ENCODE measurements at places on chromosomes 2 and 18.

DNA sequence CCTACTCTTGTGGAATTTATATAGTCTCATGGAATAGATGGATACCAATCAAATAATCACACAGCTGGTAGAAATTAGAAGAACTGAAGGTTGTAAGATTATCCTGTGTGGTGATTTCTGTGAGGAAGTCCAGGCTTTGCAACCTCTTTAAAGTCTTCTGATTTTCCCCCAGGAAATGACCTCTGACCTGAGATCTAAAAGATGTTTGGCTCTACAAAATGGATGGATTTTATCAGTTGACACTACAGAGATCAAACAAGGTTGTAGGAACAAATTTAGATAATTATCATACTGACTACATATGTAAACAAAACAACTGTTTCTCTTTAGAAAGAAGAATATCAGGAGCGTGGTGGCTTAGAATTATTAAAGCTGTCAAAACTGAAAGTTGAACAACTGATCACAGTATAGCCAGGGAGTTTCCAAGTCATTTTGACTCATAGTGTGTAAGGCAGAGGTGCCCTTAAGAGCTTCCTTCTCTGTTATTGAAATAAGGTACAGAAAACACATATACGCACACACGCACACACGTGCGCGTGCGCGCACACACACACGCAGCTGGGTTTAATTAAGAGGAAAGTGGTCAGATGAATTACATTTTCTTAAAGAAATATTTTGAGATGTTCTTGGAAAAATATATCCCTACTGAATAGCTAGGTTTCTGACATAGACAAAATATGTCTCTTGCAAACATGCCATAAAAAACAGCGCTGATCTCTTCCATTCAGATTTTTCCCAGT is 35.5 kb upstream of the PELI1 start:
- DNase-seq = no peak

DNA sequence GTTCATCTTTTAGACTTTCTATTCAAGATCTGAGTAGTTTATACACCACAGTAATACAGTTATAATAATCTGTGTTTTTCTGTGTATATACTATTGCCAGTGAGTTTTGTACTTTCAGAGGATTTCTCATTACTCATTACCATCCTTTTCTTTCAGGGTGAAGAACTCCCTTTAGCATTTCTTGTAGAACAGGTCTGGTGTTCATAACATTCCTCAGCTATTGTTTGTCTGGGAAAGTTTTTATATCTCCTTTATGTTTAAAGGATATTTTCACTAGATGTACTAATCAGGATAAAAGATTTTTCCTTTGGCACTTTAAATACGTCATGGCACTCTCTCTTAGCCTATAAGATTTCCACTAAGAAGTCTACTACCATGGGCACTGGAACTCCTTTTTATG is 705.5 kb downstream of the SLC4A3 start:
- no peak for DNase-seq

DNA sequence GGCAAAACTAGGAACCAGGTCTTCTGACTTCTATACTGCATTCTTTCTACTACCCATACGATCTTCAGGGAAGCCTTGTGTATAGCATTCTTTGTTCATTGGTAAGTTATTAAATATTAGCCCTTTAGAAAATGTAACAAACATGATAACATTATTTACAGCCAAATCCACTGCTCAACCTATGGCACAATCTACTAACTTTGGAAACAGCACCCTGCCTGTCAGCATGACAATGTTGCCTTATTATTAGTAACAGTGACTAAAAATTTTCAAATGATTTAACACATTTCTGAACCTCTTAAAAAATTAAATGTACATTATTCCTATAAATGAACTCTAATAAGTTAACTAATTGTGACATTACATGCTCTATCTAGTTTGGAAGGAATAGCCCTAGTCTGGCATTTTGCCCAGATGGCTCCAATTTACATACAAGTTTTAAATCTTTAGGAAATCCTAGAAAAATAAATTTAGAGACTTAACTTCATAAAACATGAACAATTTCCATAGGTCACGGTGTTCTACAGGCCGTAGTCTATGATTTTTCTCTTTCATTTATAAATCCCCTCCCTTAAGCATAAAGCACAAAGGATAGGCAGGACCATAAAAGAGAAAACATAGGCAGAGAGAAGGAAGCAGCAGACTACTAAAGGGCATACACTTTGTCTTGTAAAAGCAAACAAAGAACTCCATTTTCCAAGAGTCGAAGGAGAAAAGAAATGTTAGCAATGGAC is 33.7 kb downstream of the YES1 start:
- no peak for DNase-seq

GRCh38 chr2:140658760-140659692 is 1471.8 kb downstream of the LRP1B start:
- DNase-seq = no peak

GRCh38 chr2:70994009-70994698 is 519 bp downstream of the TEX261 start:
- peak; percentile 74 for DNase-seq

- DNase-seq = no peak
Measured at GRCh38 chr2:128637481-128638155, 318.9 kb upstream of the HS6ST1 start.

DNA sequence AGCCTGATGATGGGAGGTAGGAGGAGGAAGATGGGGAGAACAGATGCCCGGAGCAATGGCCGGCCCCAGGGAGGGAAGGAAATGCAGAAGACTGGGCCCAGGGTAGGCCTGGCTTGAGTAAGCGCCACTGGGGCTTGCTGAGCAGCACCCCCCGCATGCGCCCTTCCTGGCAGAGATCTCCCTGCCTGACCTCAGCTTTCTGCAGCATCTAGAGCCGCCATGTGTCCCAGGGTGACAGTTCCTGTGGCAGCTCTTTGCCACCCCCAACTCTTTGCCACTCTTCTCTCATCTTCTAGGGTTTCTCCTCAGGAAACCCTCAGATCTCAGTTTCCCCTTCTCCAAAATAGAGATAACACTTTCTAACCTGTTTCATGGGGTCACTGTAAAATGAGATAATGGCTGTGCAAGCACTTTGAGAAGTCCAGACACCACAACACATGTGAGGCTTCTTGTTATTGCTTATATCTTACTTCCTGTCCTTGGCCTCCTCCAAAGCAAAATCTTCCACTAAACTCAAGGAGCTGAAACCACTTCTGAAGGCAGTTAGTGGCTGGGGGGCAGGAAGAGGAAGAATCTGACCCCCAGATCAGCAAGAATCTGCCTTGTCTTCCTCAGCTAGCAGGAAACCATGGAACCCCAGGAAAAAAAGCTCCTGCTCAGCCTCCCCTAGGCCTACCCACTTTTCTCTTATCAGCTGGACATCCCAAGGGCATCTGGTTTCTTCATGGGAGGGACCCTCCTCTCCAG is 64.9 kb downstream of the EPAS1 start:
- no peak for DNase-seq

DNA sequence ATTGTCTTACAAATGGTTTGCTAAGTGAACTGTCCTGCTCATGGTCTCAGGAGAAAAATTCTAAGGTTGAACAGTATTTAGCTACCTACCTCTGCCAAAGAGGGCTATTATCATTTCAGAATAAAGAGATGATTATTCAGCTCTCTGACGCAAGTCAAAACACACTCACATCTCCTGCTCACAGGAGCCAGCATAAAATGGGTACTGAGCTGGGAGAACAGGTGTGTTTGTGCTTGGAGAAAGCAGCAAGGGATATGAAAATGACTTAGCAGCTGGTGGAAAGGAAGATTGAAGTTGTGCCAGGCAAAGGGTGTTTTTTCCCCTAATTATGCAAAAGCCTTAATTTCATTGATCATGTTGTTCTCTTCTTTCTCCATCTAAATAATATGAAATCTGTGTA is 47.3 kb upstream of the TANK start:
- no peak for DNase-seq

DNA sequence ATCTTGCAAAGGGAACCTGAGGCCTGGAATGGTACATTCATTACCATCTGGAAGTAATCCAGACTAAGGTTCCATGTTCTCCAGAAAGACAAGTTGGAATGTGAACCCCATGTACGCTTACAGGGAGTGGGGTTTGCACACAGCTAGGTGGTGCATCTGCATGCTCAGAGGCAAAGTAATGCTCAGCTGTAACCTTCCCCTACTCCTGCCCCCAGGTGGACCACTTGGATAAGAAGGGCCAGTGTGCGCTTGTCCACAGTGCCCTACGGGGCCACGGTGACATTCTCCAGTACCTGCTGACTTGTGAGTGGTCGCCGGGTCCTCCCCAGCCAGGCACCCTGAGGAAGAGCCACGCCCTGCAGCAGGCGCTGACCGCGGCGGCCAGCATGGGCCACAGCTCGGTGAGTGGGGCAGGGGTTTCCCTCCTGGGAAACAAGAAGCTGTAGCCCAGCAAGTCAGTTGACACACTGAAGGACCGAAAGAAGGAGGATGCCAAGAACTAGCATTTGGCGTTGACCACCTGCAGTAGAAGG is 90.0 kb downstream of the WDSUB1 start:
- DNase-seq = no peak

DNA sequence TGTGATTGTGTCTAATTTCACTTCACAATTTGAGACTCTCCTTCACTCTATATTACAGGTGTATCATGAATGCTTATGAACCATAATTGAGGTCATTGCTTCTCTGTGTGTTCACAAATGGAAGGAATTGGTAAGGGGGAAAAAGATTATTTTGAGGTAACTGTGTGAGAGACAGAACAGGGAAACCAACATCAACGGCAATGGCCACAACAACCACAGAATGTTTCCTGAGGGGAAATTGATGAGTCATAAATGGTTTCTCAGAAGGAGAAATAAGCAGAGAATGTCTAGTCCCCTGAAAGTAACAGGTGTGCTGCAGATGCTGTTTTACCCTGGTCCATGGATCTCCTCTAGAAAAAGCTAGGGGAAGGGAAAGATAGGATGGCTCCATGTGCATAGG is 361.2 kb upstream of the GALNT5 start:
- DNase-seq = no peak

DNA sequence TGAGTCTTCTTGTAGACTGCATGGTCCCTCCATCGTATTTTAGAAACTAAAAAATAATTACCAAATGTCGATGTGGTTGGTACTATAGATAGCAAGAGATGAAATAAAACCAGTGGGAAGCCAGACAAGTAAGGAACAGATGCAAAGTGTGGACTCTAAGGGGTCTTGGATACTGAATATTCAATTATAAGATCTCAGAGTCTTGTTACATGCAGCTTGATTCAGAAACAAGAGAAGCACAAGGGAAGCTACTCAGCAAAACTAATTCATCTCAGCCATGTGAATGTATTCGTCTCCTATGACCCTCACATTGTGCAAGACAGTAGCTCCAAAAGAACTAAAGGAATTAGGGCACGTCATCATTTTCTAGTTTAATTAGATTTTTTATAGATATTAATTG is 80.9 kb downstream of the CDH20 start:
- no peak for DNase-seq

DNA sequence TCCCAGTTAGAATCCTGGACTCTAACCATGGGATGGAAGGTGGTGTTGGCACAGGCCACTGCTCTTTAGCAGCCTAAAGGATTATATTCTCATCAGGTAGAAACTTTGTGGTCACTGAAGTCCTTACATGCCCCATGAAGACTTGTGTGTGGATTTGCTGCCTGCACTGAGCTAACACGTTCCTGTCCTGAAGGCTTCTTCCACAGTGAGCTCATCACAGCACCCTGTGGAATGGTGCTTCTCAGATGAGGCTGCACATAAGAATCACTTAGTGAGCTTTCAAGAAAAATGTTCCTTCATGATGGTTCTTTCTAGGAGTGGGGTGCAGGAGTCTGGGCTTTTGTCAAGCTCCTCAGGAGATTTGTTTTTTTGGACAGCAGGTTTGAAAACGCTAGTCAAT is 26.8 kb downstream of the STAMBP start:
- DNase-seq = no peak

DNA sequence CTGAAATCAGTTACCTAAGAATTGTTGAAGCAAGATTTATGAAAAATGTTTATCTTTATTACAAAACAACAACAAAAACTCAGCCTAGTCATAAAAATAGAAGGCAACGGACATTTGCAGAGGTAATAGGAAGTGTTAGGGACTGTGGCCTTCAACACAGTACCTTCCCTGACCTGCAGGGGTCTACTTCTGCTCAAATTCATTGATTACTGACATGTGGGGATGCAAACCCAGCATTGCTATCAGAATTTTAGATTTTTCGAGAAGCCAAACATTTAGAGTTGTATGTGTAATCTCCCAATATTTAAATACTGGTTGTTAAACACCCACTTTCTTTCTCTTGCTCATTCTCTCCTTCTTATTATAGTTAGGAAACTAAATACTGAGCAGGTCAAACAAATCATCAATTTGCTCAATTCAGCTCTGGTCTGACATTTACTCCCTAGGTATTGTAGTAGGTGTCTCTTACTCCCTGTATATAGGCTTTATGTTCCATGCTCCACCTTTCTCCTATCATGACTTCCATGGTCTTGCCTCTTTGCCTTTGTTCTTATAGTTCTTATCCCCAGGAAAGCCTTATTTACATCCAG is 198.5 kb downstream of the UBE2E3 start:
- peak; percentile 53 for DNase-seq

All from activated CD4-positive, alpha-beta T cell treated with anti-CD3 and anti-CD28 coated beads for 48 hours (primary cell).